ENCODE measurements at places on chromosomes 3 and 15. TPM values are rescaled to one million over a fixed set of nuclear protein-coding genes. Genes with fewer than 3 reads are reported as not detected.

Gene LRRC31
- total RNA-seq, result not detected

Gene ROBO1
- total RNA-seq, result 1.7 TPM

Gene FRMD4B
- total RNA-seq, result 6.9 TPM

Gene CRABP1
- total RNA-seq, result 0.41 TPM

Gene DUOXA1
- 0.08 TPM for total RNA-seq

Gene ZNF860
- total RNA-seq, result not detected

Gene ITIH3
- 0.15 TPM for total RNA-seq

Gene WDR49
- 0.15 TPM for total RNA-seq

Gene CCR8
- total RNA-seq, result 16.9 TPM

Gene CPNE9
- total RNA-seq, result not detected

Gene PPP1R14D
- total RNA-seq, result not detected

Gene HIGD2B
- 0.24 TPM for total RNA-seq

Gene XRN1
- total RNA-seq, result 19.3 TPM

Gene CSPG5
- 0.16 TPM for total RNA-seq

Gene IP6K2
- total RNA-seq, result 59.7 TPM

Gene ILDR1
- 7.4 TPM for total RNA-seq

Gene RETNLB
- not detected for total RNA-seq

Gene GOLGA8R
- not detected for total RNA-seq

Gene PRRT3
- total RNA-seq, result 17.0 TPM

Gene GP5
- not detected for total RNA-seq

Gene CCDC54
- total RNA-seq, result not detected

Gene ATP1B3
- total RNA-seq, result 107 TPM

Gene MYO9A
- total RNA-seq, result 18.7 TPM

Gene TMEM115
- 15.9 TPM for total RNA-seq

Gene ADPRH
- 26.0 TPM for total RNA-seq

Gene ZNF639
- 39.0 TPM for total RNA-seq

Gene RTP2
- total RNA-seq, result not detected

Gene SEMA3G
- total RNA-seq, result 0.27 TPM

Gene RASSF1
- total RNA-seq, result 30.9 TPM

Gene CYFIP1
- 43.7 TPM for total RNA-seq

Gene ERICH6
- total RNA-seq, result 0.40 TPM
